ENCODE measurements at places on chromosomes 4 and X.
A peak's percentile ranks its signal among the peaks of the same experiment; 100 is the strongest.

DNA sequence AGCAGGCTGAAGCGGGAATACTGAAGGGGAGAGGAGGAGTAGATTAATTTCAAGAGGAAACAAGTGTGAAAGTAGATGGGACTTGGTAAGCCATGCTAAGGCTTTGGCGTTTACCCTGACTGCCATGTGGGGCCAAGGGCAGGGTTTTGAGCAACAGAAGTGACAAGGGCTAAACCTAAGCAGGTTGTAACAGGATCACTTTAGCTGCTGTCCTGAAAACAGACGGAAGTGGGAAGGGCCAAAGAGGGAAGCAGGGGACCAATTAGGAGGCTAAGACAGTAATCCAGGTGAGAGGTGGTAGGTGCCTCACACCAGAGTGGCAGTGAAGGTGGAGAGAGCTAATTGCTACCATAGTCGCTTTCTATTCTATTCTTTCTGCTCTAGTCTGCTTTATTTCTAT is 166.5 kb downstream of the PJA1 start:
- DNase-seq = no peak

GRCh38 chrX:154828016-154828408 is 6.5 kb downstream of the SMIM9 start:
- DNase-seq = no peak

- no peak for DNase-seq
These were observed 63.3 kb downstream of the TBC1D14 start for GRCh38 chr4:6972911-6973310.

- no peak for DNase-seq
These were observed 19.7 kb downstream of the FBXW7 start for GRCh38 chr4:152516156-152516555.

DNA sequence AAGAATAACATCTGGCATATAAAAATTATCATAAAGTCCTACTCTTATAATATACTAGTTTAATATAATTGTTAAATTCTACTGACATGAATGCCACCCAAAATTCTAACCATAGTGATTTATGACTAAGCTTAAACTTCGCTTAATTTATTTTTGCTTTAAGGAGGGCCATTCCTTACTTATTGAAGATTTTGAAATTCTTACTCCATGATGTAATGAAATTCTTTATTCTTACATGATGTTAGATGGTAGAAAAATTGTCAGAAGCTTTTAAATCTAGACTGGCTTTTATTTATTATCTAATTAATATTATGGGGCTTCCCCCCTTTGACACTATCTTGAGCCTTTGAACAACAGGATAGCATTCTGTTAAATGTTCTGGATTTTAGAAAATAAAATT is 19.5 kb upstream of the SUPT20HL2 start:
- DNase-seq = no peak

DNA sequence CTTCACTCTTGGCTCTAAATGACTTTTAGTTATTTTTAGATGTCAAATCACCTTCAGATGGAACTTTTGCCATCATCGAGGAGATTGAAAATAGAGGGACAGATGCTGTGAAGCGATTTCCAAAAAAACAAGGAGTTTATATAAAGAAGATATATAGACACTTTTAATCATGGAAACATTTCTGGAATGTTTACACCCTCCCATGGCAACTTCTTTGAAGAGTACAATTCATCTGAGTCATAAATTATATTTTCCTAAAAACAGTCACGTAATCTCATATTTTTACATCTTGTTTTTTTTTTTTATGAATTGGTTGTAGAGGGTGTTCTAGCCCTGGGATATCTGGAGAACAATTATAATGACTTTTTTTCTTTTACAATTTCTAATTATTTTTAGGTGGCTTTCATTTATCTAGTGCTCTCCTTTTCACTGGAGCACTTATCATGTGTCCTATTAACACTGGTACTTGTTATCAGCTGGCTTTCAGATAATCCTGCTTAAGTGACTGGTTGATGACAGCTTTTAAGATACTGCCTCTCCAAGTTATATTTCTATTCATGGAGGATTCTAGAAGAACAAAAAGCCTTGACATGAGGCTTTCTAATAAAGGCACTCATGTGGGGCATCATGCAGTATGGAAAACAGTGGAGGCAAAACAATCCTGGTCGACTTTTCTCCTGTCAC is 24.9 kb downstream of the PCDH7 start:
- no peak for DNase-seq

GRCh38 chrX:74449322-74449936 is 28.1 kb downstream of the SLC16A2 start:
- DNase-seq = peak; percentile 12

DNA sequence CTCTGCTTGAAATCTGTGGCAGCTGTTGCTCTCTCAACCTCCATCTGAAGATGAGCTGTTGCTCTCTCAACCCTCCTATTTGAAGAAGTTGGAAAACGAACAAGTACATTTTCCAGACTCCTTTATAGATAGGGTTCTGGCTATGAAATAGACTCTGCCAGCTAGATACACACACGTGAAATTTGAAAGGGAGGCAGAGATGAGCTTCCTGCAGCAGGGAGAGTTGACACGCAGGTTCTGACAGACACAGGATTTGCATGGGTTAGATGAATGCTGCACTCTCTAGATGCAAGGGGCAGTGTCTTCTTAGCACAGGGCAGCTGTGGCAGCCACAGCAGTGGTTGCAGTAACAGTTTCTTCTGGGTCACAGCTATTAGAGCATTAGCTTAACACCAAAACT is 8.0 kb upstream of the PYURF start:
- DNase-seq = no peak

DNA sequence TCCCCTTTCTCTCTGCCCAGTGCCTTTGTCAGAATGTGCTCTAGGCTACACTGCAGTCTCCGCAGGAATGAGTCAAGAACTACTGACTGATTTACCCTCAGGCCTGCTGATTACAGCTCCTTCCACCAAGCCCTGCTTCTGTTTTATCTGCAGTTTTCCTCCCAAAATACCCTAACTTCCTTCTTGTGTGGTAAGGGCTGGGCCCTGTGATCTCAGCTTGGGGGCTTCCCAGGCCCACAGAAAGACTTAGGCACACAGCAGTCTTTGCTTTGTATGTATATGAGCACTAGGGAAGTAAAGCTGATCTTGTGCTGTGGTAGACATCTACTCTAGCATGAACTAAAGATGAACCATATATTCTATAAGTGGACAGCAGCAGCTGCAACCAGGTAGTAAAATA is 18.8 kb downstream of the PAK3 start:
- no peak for DNase-seq

DNA sequence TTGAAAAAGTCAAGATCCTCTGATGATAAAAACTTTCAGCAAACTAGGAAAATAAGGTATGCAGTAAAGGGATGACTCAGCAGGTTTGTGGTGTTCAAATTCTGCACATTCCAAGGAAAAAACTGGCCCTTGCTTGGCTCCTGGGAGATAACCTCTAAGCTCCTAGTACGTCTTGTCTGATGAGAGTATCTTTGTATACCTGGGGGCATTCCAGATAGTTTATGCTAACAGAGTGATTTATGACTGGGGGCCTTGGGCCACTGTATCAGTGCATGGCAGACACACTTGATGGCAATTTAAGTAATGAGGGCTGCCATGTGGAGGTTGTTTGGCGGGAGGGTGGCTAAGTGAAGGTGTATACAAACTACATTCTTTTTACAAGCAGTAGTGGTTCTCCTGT is 56.9 kb downstream of the NSG1 start:
- DNase-seq = no peak

GRCh38 chr4:44801384-44801783 is 75.0 kb upstream of the GNPDA2 start:
- no peak for DNase-seq

GRCh38 chr4:153809307-153809706 is 20.4 kb upstream of the SFRP2 start:
- peak; percentile 11 for DNase-seq

DNA sequence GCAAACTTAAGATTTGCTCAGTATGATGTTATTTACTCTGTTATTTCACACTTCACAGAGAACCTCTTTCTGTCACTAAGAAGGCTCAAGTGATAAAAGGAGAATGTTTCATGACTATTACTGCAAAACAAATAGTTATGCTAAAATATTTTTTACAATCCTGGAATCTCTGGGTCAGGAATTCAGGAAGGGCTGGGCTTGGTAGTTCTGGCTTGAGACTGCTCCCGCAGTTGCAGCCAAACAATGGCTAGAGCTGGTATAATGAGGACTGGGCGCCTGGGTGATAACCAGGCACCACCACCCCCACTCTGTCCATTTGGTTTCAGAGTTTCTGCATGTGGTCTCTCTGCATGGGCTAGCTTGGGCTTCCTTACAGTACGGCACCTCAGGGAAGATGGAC is 28.7 kb upstream of the SPP1 start:
- DNase-seq = no peak

GRCh38 chrX:13569479-13570260 is at the start of gene EGFL6:
Gene EGFL6 (plus strand): TSS chrX:13569601. CDS start chrX:13569862, 261 bp downstream.
- no peak for DNase-seq

DNA sequence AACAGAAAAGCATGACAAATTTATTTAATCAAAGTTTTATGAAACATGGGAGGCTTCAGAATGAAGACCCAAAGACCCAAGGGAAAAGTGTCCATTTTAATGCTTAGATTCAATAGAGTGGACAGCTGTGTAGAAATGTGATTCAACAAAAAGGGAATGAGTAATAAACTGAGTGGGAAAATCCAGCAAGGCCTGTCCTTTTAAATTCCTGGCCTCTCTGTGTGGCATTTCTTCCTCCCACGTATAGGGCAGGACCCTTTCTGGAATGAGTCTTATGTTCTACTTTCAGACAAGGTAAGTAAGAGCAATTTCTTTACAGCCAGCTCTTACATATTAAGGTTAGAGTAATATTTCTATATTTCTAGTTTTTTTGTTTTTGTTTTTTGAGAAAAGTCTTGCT is 14.5 kb downstream of the AASDH start:
- DNase-seq = no peak

- no peak for DNase-seq
These were observed 29.2 kb downstream of the NSG1 start for GRCh38 chr4:4415806-4416805.

- DNase-seq = no peak
These were observed 195.6 kb upstream of the TACR3 start for GRCh38 chr4:103915224-103915869.

GRCh38 chr4:125801373-125801772 is 486.6 kb downstream of the FAT4 start:
- DNase-seq = no peak

DNA sequence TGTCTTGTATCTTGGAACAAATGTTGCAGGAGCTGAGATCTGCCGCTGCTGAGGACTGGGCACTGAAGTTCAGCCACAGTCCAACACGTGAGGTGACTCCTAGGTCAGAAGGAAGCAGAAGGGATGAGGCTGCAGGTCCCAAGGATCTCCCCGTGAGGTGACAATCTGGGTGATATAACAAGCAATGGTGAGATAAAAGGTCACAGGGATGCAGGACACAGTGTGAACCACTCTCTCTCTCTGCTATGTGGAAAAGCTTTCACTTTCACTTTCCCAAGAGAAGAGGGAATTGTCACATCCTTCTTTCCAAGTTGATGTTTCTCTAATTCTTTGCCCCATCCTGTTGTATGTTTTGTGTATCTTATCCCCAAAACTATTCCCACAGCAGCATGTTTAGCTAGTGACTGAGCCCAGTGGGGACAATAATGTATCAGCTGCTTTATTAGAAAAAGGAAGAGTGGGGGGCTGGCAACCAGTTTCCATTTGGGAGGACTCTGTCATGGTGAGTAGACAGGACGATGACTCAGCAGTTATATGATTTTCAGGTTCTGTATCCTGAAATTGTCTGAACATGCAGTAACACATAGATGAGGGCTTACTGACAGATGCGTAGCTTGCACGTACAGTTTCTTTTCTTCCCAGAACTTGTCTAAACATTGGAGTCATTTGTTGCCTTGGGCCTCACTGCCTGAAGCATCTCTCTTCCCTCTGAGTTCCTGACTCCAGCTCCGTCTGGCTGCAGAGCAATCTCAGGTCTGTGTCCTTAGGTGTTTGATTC is 1415.8 kb upstream of the TENM3 start:
- no peak for DNase-seq

DNA sequence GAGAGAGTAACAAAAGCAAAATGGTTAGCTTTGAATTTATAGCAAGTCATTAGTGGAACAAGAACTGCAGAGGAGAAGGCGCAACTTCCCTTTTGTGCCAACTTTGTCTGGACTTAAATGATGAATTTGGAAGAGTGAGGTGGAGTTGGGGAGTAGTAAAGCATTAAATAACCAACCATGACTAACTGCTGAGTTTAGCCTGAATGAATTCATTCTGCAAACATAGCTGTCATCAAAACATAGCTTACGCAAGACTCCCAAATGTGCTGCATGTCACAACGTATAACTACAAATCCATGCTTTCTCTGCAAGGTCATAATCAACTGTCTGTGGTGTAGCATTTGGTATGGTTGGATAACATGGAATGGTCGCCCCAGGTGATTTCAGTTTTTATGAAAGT is 75.9 kb upstream of the RPL34 start:
- DNase-seq = no peak

DNA sequence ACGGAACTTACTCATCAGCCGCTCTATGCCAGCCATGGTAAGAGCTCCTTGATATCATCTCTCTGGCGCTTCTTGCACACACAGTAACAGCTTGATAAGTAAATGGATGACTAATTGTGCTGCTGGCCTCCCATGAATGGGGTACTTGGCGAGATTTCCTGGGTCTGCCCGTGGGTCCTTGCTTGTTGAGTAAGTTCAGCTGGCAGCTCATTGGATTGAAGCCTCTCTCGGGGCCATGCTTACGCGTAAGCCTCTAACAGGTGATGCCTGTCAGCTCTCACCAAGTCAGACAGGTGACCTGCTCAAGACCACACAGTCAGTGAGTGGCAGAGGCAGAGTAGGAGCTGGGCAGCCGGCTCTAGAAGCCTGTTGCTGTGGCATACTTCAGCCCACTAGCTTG is 7.7 kb downstream of the NSG1 start:
- DNase-seq = no peak

- DNase-seq = no peak
These were observed 482 bp downstream of the GSTCD start for GRCh38 chr4:105709081-105709450.

- DNase-seq = no peak
These were observed 1826.0 kb downstream of the STIM2 start for GRCh38 chr4:28686618-28687017.

DNA sequence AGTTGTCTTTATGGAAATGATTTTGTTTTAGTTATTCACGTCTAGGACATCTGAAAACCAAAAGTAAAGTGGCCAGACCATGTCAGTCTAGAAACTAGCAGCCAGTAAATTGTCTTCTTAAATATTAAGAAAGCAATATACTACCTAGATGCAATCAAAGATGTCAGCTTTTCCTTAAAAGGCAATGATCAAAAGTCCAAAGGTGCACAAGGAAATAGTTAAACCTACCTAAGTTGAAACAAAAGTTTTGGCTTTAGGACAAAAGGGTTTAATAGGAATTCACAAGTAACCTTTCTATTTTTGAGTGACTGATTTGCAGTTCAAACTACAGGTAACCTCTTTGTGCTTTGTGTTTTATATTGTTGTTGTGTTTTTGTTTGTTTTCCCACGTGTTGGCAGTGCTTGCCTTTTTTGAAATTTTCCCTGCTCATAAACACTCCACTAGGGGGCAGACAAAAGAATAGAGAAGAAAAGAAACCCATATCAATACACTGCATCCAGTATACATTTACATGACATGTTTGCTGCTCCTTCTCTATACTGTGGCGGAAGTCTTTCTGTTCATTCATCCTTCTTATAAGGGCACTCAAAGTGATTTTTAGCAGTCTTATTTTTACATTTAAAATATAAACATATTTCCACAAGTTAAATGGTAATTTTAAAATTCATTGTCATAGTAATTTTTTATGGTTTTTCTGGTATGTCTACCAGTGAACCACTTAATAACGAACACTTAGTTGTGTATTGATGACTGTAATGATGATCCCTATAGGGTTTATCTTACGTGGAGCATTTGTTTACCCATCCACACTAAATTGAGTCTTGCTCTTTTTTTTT is 62.7 kb downstream of the GAB1 start:
- DNase-seq = no peak

- DNase-seq = no peak
These were observed 7.9 kb downstream of the HUWE1 start for GRCh38 chrX:53678667-53679066.
